ENCODE measurements at places on chromosomes 16 and 17.
A peak's percentile ranks its signal among the peaks of the same experiment; 100 is the strongest.

DNA sequence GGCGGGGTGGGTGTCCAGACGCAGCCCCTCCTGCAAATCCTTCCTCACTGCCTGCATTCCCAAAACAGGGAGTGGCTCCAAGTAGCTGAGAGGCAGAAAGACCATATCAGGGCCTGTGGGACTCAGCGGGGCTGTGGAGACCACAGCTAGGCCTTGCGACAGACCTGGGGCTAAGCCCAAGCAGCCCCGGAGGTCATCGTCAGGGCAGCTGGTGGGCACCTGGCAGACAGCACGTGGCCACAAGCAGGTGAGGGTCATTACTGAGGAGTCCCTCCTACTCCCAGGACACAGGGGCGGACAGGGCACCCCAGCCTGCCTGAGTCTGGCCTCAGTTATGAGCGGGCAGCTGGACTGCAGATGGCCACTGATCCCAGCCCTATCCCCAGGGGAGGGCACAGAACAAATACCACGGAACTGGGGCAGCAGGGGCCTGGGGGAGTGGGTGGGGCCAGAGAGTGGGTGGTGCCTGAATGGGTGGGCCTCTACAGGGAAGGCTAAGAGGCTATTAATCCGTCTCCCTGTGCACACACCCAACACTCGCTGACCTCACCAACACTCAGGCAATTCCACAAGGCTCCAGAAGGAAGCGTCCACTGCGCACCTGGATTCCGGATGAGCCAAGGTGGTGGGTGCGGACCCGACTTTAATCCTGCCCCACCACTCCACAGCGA is 8.5 kb downstream of the HS3ST6 start:
- no peak for DNase-seq

DNA sequence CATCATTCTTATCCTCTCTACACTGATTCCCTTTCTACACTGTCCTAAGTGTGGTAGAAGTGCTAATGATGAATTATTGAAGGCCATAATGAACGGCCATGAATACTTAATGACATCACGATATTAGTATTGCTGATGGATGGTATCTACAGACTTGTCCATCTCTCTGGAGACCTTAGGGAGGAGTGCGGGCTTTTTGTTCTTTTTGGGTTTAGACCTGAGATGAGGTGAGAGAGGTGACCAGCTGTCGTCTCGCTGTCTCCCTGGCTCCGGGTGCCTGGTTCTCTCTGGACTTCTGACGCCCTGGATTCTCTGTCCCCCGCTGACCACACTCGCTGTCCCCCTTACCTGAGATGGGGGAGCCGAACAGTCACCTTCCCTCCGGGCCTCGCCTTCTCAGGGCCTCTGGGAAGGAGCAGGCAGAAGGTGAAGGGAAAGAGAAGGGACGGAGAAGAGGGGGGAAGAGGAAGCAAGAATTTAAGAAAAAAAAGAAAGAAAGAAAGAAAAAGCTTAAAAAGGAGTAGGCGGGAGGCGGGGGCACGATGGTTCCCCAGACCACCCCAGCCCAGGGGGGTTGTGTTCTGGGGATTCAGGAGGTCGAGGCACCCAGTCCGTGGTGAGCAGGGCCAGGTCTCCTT is 17.1 kb downstream of the SGCA start:
- no peak for DNase-seq

- DNase-seq, result no peak
Observed at GRCh38 chr17:83068641-83069570, 10.5 kb upstream of the METRNL start.

- DNase-seq, result no peak
Observed at GRCh38 chr17:80878876-80879722, 112.5 kb upstream of the CHMP6 start.

- DNase-seq, result no peak
Observed at GRCh38 chr17:80397686-80398085, 17.3 kb upstream of the ENDOV start.

DNA sequence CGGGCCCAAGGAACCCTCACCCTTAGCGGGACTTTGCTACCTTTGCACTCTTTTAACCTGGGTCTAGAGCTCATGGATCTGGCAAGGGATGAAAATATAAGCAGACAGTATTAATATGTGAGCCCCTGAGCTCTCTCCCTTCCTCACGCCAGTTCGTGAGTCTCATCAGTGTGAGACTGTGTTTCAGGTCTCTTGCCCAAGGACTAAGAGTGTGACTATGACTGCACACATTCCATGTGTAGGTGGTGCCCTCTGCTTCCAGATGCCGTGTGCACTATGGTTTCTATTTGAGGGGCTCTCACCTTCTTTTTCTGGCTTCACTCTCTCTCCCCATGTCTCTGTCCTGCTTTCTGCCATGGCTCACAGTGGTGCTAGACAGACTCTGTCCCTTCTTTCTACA is 40.5 kb downstream of the DHRS7B start:
- DNase-seq, result peak; percentile 18

GRCh38 chr17:64750891-64751677 is 89.0 kb upstream of the SMURF2 start:
- DNase-seq, result no peak

DNA sequence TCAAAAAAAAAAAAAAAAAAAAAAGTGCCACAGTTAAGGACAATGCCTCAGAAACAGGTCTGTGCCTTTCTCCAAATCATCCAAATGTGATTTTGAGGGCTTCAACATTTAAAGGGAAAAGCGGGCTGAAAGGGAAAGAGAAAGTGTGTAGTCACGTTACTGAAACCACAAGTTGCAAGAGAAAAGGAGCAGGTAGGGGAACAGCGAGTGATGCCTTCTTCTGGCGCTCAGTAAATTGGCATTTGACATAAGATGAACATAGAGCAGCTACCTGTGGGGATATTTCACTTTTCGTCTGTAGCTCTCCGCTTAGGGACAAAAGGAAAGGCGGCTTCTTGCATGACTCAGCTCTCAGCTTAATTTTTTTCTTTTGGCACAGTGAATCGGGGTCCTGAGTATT is 11.1 kb downstream of the CMTM2 start:
- no peak for DNase-seq

- no peak for DNase-seq
Observed at GRCh38 chr16:3484318-3485096, 10.8 kb downstream of the C16orf90 start.

DNA sequence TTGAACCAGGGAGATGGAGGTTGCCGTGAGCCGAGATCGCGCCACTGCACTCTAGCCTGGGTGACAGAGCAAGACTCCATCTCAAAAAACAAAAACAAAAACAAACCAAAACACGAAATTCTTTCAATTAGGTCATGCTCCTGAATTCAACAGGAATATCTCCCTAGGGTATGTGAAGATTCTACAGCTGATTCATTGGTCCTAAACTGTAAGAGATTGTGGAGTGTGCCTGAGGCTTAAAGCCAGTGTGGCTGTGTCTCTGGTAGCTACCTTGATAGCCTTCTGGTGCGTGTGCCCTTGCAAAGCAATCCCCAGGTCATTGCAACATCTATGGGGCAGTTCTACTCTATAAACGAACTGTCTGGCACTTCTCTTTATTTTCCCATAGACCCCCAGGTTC is 48.4 kb downstream of the USP43 start:
- DNase-seq, result no peak

DNA sequence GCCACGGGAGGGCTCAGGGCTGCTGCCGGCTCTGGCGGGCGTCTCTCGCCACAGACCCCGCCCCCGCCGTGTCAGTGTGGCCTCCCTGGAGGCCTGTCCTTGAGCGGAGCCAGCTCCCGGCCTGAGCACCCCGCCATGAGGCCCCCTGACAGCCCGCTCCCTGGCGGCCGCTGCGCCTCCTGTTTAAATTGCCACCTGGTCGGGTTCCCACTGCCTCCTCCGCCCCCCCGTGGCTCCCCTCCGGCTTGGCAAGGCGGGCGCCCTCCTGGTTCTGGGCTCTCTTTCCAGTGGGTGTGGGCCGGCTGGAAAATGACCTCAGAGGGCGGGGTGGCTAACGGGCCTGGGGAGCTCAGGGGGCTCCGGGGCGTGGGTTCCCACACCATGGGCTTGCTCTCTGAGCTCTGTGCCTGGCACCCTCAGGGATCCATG is 42.1 kb upstream of the SSTR5 start:
- DNase-seq, result no peak

GRCh38 chr17:50884439-50885311 is 18.5 kb upstream of the TOB1 start:
- no peak for DNase-seq

GRCh38 chr16:27267037-27267677 is 1.4 kb downstream of the NSMCE1 start:
- no peak for DNase-seq

- DNase-seq, result no peak
Observed at GRCh38 chr17:14068542-14069250, 608 bp upstream of the COX10 start.

GRCh38 chr17:73423159-73423715 is 111.4 kb upstream of the CDC42EP4 start:
- no peak for DNase-seq

All from COLO829 (cell line).